ENCODE measurements at places on chromosomes 4 and X.

- no peak for DNase-seq
These were observed 1.3 kb downstream of the SH3TC1 start for GRCh38 chr4:8200302-8200975.

GRCh38 chr4:32172761-32173160 is 1452.6 kb downstream of the PCDH7 start:
- no peak for DNase-seq

DNA sequence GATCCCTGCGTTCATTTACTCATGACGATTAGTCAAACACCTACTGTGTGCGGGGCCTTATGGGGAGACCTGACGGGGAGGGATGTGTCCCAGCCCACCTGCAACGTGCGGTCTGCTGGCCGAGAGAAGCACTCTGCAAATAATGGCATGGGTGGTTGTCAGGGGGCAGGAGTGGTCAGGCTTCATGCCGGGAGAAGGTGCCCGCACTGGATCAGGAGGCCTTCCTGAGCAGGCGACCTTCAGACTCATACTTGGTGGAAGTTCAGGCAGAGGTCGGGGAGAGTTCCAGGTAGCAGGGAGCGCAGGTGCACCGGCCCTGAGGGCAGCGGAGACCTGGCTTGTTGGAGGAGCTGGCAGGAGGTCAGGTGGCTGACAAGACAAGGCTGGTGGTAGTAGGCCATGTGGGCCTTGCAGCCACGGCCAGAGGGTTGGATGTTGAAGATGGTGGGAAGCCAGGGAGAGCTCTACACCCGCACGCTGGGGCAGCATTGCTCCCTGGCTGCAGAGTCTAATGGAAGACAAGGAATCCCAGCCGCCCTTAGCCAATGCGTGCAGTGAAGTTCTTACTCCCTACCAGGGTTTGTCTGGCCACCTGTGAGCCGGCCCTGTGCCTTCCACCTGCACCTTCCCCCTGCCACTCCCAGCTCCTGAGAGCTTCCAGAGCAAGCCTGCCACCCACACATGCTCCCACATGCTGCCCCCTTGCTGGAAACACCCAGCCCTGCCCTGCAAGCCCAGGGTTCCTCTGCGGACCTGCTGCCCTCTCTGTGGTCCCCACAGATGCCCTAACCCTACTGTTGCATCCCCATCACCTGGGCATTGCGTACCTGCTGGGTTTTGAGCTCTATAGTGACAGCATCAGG is 97.3 kb downstream of the PSAPL1 start:
- no peak for DNase-seq

DNA sequence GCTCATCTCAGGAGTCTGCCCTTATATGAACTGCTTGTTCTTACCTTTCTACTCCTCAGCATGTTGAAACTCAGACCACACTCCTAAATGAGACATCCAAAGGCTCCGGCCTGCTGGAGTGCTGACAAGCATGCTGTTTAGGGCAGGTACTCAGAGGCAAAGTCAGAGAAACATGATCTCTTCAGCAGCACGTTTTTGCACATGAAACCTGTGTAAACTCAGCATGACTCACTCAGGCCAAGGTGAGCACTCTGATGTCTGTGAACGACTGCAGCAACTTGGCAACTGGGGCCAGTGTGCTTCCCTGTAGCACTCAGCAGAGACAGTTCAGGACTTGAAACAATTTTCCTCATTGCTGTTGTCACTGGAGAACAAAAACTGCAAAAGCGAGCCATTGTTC is 109.6 kb downstream of the PACRGL start:
- no peak for DNase-seq

DNA sequence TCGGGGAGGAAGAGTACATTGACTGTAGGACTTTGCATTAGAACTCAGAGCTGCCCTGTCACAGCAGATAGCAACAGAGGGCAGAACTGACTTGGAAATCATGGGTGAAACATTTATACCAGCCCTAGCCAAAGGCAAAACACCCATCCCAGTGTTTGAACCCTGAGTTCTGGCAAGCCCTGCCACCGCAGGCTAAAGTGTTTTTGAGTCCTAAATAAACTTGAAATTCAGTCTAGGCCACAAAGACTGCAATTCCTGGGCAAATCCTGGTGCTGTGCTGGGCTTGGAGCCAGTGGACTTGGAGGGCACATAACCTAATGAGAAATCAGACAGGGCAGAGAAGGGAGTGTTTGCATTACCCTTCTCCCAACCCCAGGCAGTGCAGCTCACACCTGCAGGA is 1015.7 kb downstream of the FSTL5 start:
- no peak for DNase-seq

DNA sequence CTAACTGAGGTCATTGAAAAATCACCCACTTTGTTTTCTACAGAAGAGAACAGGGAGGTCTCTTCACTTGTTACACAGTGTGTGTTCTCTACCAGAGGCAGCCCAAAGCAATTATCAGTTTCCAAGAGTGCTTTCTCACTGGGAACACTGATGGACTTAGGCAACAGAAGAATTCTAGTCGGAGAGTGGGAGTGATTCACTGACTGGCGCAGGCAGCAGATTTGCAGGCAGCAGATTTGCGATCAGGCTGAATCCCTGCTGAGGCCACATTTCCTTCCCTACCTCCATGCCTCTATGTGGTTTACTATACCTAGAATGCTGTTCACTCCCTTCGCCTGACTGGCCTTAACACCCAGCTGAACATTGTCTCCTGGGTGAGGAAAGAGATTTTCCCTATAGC is 6.6 kb downstream of the OCIAD2 start:
- no peak for DNase-seq

DNA sequence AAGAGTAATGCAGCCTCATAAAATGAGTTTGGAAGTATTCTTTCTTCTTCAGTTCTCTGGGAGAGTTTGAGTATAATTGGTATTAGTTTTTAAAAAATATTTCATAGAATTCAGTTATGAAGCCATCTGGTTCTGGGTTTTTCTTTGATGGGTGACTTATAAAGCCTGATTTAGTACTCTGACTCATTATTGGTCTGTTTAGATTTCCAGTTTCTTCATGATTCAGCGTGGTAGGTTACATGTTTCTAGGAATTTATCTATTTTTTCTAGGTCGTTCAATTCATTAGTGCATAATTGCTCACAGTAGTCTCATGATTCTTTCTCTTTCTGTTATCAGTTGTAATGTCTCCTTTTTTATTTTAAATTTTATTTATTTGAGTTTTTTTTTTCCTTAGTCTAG is 111.2 kb downstream of the CEP44 start:
- peak; percentile 15 for DNase-seq

DNA sequence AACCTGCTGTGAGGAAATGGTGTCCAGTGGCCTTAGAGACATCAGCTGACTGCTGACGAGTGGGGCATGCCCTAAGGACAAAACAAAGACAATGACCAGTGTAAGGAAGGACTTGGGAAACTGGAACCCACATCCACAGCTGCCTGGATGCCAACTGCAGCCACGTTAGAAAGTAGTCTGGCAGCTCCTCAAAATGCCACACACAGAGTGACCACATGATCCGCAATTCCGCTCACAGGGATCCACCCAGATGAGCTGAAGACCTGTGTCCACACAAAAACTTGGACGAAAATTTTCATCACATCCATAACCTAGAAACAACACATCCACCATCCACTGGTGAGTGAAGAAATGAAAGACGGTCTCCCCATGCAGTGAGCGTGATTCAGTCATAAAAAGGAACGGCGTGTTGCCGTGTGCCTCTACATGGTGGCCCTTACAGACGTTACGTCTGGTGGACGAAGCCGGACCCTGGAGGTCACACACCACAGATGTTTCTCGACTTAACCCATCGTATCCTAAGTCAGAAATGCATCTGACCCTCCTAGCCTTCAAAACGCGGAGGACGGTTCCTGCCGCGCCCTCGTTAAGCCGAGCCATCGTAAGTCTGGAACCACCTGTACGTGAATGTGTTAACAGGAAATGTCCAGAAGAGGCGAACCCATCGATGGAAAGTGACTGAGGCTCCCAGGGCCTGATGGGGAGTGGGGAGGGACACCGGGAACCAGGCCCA is 40.6 kb upstream of the MXD4 start:
- no peak for DNase-seq

DNA sequence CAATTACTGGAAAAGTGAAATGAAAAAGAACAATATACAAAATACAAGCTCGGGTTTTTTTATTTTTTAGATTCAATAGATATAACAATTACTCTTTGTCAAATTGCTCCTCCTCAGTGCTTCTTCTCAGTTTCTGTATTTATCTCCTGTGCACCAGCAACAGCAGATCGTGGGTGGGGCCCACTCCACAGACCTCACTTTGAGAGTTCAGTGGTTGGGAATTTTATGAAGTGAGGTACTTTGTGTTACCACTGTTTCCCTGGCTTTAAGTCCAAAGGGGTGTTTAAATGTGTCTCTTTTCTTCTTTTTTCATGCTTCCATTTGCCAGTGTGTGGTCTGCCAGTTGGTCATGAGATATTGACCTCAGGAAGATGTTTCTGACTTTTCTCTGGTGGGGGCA is 54.4 kb downstream of the KIT start:
- no peak for DNase-seq

- no peak for DNase-seq
These were observed 83.2 kb downstream of the TMEM131L start for GRCh38 chr4:153549405-153549804.

GRCh38 chrX:119696251-119696890 is 3.4 kb upstream of the SEPTIN6 start:
- DNase-seq, result no peak

- no peak for DNase-seq
These were observed 1.2 kb downstream of the IRS4 start for GRCh38 chrX:108735091-108735678.

DNA sequence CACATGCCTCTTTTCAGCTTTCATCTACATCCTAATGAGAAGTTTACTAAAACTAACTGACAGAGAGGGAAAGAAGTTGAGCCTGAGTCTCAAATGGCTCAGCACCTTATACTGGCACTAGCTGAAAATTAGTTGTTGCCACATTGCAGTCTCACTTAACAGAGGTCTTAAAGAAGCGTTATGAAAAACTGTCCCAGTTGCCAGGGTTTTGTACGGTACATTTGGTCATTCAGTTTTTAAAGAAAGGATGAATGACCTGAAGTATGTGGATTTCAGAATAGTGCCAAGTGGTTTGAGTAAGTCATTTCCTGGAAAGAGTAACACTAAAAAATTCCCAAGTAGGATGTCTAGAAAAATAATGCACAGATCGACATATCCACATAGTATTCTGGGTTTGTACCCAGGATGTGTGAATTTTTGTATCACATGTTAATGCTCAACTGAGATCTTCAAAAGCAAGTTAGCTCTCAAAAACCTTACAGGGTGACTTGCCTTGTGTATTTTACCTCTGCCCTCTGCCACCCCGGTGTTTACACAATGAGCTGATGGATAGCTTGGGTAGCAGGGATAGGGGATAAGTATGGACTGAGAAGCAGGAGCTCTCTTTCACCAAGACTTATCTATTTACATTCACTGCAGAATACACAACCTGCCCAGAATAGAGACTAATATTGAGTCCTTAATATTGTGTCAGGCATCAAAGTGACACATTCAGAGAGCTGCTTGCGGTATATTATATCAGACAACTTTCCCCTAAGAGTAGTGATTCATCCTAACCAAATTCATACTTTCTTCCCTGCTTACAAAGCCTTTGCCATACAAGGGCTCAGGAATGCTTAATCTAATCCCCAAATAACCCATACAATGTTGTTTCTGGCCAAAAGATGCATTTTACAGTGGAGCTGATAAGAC is 1075.7 kb upstream of the PABPC4L start:
- no peak for DNase-seq

DNA sequence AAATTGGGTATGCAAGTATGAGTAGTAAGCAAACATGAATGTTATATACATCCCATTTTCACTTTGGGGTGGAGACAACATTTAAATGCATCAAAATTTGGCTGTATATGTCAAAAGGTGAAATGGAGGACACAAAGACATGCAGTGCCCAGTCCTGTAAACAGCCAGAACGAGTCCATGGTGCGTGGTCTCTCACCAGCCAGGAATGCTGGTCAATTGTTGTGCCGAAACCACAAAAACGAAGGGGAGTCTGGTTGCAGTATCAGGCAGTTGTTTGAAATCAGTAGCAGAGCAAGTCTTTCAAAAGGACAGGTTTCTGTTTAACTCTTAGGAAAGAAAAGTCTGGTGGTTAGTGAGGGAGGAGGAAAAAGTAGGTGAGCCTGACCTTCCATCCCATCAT is 22.3 kb upstream of the RNF150 start:
- DNase-seq, result no peak

DNA sequence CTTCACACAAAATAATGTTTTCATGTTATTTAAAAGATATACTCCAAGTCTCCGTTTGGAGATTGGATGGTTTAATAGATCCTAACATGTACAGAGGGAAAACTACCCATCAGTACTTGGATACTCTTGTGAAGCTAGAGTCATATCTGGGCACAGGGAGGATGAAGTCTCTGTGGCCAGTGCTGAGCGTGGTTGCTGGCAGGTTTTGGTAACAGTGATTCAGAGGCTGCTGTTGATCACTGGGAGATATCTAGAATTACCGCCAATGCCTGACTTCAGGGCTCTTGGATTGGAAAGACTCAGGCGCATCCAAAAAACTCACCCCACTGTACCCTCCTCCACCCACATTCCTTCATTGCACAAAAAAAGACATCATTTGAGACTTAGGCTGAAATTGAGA is 107.2 kb upstream of the PGRMC2 start:
- no peak for DNase-seq

GRCh38 chrX:153411255-153411987 is at the start of gene ZFP92:
TSS of gene ZFP92 (plus strand) at chrX:153411472. CDS start at chrX:153418323, 6,851 bp downstream.
- DNase-seq, result no peak

DNA sequence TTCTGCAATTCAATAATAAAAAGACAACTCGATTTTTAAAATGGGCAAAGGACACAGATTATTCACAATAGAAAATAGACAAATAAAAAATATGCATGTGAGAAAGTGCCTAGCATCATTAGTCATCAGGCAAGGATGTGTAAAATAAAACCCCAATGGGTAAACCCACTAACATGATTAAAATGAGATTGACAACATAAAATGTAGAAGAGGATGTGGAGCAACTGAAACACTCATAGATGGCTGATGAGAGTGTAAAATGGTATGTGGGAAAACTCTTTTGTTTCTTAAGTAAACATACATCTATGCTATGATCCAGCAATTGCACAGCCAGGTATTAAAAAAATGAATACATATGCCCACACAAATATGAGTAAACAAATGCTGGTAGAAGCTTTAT is 177.6 kb downstream of the IQCM start:
- no peak for DNase-seq

- no peak for DNase-seq
These were observed 47.0 kb downstream of the ASIC5 start for GRCh38 chr4:155819066-155819465.

- no peak for DNase-seq
These were observed 29.9 kb downstream of the BOD1L1 start for GRCh38 chr4:13597604-13598003.

- DNase-seq, result no peak
These were observed 5.1 kb downstream of the APEX2 start for GRCh38 chrX:55005256-55005655.

DNA sequence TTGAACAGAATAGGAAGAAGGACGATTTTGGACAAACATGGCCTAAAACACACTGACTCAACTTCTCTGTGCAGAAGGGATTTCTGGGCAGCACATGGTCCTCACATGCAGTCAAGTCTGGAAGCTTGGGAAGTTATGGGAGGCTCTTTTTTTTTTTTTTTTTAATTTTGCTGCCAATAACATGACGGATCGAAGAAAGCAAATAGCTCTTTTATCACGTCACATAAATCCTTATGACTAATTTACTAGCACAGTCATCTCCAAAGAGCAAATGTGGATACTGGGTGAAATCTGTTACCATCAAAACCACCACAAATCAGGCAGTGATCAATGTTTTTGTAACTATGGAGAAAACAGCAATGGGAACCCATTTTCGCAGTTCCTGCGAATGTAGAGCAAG is 193.3 kb upstream of the FAM9B start:
- DNase-seq, result no peak
